Epithelial cell of proximal tubule (primary cell): ENCODE measurements at places on chromosomes 1 and 21. TPM values are rescaled to one million over a fixed set of nuclear protein-coding genes. Genes with fewer than 3 reads are reported as not detected.

DNA sequence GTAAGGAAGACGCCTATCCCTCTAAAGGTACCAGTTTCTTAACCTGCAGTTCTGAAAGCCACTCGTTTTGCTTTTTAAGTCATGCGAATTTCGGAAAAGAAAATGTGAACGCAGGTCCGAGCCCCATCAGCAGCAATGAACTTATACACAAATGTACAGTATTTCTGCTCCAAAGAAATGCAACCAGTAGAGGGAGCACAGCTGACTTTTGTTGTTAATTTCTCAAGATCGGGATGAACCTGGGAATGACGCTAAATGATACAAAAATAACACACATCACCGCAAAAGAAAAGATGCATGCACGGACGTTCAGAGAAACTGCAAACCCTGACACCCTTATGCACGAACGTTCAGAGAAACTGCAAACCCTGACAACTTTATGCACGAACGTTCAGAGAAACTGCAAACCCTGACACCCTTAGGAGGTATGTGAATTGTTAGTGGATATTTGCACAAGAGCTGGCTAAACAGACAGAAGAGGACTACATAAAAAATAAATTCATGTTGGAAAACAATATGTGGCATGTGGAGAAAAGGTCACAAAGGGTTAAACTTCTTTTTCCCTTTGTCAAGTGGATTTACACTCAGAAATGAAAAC lies 3.5 kb upstream of the TIAM1 start:
- no peak for DNase-seq

GRCh38 chr1:48043622-48044021 lies 46.4 kb upstream of the TRABD2B start:
- DNase-seq = no peak

DNA sequence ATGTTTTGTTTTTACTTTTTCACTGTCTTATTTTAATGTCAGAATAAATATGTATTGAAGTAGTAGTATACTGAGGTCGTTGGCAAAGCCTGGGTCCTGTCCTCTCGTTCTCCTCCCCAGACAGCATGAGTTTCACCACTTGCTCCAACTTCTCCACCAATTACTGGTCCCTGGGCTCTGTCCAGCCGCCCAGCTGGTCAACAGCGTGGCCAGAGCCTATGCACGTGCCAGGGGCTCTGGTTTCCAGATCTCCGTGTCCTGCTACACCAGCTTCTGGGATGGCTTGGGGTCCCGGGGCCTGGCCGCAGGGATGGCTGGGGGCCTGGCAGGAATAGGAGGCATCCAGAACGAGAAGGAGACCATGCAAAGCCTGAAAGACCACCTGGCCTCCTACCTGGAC lies 19.3 kb downstream of the PTPN14 start:
- no peak for DNase-seq

DNA sequence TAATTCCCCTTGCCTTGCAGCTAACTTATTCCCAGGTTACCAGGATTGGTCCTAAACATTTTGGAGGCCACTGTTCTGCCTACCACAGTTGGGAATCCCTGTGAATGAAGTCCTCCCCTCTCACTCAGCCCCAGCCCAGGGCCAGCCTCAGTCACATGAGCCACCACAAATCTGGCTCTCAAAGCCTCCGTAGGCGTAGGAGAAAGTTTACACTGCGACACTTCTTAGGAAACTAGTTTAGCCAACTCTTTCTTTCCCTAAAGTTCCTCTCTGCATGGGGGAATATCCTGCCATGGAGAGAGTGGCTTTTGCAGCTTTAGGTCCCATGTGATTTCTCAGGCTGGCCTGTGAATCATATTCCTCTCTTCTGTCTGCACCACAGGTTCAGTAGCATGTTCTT lies 45.7 kb upstream of the ETV3 start:
- no peak for DNase-seq

DNA sequence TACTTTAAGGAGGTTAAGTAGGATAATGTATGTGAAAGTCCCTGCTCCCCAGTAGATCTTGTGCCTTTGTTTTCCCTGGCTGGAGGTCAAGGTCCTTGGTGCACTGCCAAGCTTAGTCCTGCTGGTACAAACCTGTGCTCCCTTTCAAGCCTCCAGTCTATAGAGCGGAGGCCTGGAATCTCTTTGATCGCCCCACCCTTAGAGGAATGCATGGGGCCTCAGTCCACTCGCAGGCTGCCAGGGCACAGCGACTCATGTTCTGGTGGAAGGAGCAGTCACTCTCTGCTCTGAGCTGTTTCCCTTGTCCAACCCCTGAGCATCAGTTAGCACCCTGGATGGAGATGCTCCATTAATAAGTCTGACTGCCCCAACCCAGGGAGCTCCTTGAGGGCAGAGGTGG lies 121.8 kb downstream of the HMGB4 start:
- no peak for DNase-seq

- DNase-seq = no peak
Measured at GRCh38 chr1:231020139-231020601, 19.9 kb downstream of the FAM89A start.

DNA sequence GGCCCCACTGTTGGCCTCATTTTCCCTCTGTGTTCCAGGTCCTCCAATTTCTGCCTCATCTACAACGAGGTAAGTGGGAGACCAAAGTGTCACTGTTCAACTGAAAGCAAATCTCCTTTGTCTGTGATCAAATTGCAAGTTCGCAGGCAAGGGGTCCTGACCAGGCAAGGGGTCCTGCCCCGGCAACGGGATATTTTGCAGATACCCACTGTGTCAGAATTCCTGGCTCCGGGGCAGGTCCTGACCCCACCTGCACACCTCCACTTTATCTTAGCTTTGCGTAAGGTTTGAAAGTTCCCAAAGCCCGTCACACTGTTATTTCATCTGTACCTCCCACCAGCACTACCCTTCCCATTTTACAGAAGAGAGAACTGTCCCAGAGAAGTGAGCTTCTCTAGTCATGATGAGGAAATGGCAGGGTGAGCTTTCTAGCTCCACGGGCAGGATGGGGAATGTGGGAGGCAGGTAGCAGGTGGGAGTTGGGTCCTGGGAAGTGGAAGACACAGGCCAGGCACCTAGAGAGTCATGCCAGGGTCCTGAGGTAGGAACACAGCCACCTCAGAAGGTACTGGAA lies 32.0 kb upstream of the CSF1 start:
- DNase-seq = no peak

The SELENBP1 gene
- total RNA-seq = 2.7 and 5.9 TPM in 2 replicates

DNA sequence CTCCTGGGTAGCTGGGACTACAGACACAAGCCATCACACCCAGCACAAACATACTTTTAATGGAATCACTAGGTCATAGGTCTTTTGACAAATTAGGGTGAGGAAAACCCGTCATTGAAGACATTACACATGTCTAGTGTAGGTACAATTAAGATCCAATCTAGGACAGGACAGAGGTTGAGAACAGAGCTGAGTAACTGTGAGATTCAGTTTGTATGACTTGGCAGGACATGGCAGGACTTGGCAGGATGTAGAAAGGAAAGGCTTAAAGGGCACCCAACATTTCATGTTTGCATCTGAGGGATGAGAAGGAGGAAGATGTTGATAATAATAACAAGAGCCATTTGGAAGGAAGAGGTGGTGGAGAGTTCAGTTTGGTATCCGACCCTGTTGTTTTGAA lies 483.8 kb downstream of the PCP4 start:
- DNase-seq = no peak

DNA sequence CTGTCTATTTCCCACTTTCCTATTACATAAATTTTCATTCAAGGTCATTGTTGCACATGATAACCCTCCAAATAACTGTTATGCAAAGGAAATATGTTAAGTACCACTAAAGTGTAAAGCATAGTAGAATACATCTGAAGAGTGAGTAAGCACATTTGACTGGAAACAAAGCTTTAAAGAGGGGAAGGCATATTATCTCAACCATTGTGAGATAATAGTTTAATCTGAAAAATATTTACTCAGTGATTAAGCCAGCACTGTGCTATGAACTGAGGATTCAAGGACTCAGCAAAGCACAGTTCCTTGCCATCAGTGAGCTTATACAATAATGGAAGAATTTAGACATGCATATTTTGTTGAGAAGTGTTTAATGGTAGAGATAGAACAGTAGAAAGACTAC lies 127.4 kb downstream of the HMCN1 start:
- no peak for DNase-seq

The CACNA1S gene
- total RNA-seq = not detected in 2 replicates

DNA sequence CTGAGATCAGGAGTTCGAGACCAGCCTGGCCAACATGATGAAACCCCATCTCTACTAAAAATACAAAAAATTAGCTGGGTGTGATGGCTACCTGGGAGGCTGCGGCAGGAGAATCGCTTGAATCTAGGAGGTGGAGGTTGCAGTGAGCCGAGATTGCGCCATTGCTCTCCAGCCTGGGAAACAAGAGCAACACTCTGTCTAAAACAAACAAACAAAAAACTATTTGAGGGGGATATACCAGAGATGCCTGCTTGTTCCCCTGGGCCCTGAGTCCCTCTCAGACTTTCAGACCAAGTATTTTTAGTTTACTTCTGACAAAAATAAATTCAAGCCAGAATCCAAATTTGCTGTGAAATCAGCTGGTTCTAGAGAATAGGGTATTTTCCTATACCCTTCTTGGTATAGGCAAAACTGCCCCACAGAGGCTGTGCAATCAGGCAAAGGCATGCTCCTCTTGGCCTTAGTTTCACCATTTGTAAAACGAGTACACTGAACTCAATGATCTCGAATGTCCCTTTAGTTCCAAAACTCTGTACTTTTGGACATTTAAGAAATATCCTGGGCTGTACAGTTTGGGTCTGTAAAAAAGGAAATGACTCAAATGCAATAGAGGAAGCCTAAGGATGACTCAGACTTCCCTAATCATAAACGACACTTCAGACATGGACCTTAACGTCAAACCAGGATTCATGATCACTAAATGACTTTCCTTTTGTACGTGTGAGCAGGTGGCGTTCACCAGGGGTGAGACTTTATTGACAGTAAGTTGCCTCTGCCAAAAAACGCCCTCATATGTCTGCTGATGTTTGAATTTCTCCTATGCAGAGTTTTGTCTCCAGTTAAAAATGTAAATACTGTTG lies 16.1 kb downstream of the ENSA start:
- no peak for DNase-seq

The TP73 gene
- not detected in 2 replicates for total RNA-seq

DNA sequence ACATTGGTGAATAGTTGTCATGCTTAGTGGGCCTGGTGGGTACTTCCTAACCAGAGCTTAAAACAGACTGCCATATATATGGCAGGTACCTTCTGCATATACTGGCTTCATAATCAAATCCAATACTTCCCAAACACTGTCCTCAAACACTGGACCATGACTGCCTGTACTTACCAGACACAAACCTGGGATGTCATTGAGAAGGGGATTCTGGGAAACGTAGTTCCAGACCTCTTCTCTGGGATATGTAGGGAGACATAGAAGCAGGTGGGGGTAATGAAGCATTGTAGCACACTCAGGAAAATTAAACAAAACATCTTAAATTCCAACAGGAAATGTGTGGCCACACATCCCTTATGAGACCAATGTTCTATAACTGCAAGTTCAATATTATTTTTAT lies 76.5 kb upstream of the ADAMTS5 start:
- DNase-seq = no peak

GRCh38 chr1:175361476-175361875 lies 168.9 kb upstream of the KIAA0040 start:
- DNase-seq = no peak

The HJV gene
- 0.35 TPM in 1 of 2 replicates, not detected in the other for total RNA-seq

DNA sequence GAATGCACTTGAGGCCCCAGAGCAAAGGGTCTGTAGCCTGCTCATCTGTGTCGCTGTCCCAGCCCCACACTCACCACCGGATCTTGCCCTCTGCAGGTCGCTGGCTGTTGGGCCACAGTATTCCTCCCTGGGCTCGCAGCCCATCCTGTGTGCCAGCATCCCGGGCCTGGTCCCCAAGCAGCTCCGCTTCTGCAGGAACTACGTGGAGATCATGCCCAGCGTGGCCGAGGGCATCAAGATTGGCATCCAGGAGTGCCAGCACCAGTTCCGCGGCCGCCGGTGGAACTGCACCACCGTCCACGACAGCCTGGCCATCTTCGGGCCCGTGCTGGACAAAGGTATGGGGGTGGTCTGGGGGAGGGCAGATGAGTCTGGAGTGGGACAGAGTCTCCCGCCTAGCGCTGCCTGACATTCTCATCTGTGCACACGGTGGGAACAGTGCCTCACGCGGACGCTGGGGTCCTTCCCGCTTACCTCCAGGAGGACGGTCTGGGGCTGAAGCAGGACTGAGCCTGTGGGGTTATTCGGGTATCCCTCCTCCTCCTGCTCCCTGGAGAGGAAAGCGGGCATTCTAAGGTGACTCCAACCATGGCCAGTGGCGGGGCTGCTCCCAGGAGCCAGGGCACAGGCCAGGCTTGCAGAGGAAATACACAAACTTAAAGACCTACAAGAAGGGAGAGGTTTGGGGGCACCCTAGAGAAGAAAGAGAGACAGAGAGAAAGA lies 15.9 kb downstream of the WNT3A start:
- DNase-seq = no peak

- DNase-seq = no peak
Measured at GRCh38 chr1:3265835-3266805, 188.3 kb upstream of the ARHGEF16 start.

- no peak for DNase-seq
Measured at GRCh38 chr1:181011301-181012202, 11.1 kb downstream of the STX6 start.

The C1orf159 gene
- total RNA-seq = 20.2 and 24.9 TPM in 2 replicates

DNA sequence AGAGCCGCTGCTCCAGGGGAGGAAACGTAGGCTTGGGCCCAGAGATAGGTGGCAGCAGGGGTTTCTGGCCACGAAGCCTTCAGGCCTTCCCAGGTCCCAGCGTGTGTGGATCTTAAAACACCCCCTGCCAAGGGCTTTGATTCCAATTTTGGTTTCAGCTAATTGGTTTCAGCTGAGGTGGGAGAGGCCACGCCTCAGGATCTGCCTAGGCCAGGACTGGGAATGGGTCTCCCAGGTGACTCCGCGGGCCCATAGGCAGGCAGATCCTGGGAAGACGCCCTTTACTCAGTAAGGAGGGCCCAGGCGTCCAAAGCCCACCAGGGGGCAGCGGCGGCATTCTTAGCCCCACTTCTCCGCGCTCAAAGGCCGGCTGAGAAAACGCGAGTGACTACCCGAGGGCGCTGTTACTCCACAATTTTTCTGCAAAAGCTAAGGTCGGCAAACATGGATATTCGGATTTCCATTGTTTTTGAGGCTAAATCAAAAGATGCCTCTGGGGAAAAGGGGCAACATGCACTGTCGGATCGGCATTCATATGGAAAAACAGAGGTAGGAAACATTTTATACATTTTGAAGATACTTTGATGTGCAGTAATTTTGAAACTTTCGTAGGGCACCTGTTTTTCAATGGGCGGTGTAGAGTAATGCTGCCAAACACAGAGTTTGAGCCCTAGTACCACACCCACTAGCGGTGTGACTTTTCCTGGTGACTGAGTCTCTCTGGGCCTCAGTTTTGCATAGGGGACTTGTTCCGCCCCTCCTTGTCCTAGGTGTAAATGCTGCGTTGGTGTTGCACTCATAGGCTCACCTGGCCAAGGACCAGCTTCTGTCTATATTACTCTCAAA lies 31.8 kb upstream of the BCL10 start:
- no peak for DNase-seq

The PSEN2 gene
- 26.6 and 30.7 TPM in 2 replicates for total RNA-seq

DNA sequence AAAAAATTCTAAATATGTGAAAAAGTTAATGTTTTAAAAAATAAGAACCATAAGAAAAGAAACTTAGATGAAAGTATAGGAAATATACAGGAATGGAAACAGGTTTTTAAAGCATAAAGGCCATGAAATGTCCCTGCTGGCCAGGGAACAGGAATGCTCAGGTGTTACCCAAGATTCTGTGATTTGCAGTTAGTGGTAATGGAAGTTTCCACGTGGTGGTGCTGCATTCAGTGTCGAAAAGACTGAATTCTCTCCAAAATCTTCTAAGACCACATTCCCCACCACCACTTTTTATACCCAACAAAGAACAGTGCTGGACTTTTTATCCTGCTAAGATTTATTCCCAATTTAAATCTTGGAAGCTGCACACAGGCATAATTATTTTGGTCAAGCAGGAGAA lies 126.2 kb downstream of the PRRX1 start:
- DNase-seq = no peak
